PC-3 (cell line): ENCODE measurements at places on chromosomes 4 and X. TPM values are rescaled to one million over a fixed set of nuclear protein-coding genes. Genes with fewer than 3 reads are reported as not detected.

GRCh38 chr4:120874792-120875774, 47.4 kb downstream of the PRDM5 start:
- H3K36me3 ChIP-seq, result no peaks in the 10 kb centered on the region
- no peak overlapping the region for H3K27ac ChIP-seq
- no peak for DNase-seq
- no peaks in the 10 kb centered on the region for H3K27me3 ChIP-seq

The CCKAR gene
- total RNA-seq, result not detected in 2 replicates

- peak overlapping the region; percentile 37 for H3K27ac ChIP-seq
- peak; percentile 78 for DNase-seq
- H3K36me3 ChIP-seq, result no peaks in the 10 kb centered on the region
These were observed 45.1 kb downstream of the IGFBP7 start for GRCh38 chr4:57064811-57065711.

GRCh38 chr4:58767598-58767997, 1657.4 kb upstream of the IGFBP7 start:
- H3K27me3 ChIP-seq, result no peaks in the 10 kb centered on the region
- DNase-seq, result peak; percentile 33
- H3K36me3 ChIP-seq, result no peaks in the 10 kb centered on the region
- peaks cover 17% of the 10 kb centered on the region for H3K4me1 ChIP-seq
- no peak overlapping the region for H3K4me3 ChIP-seq
- H3K27ac ChIP-seq, result no peak overlapping the region
